ENCODE measurements at places on chromosomes 2 and 18.

DNA sequence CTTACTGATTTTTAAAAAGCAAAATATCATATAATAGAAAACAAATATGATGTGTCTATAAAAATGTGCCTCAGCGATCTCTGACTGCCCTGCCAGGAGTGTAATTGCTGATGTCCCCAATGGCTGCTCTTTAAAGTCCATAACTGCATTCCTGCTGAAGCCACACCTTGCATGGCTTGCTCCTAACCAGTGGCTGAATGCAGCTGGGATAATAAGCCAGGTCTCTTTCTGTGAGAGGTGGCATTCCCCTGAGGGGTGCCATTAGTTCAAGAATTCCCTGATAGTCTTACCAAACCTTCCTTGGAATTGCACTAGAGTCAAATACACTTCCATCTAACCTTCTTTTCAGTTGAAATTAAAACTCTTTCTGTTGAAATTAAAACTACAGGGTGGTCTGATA is 125.8 kb upstream of the ZNF804A start:
- no peak for DNase-seq

- no peak for DNase-seq
Measured at GRCh38 chr2:111167076-111167862, 46.6 kb downstream of the BCL2L11 start.

GRCh38 chr2:109109342-109109741 is 19.7 kb upstream of the SH3RF3 start:
- DNase-seq = no peak

DNA sequence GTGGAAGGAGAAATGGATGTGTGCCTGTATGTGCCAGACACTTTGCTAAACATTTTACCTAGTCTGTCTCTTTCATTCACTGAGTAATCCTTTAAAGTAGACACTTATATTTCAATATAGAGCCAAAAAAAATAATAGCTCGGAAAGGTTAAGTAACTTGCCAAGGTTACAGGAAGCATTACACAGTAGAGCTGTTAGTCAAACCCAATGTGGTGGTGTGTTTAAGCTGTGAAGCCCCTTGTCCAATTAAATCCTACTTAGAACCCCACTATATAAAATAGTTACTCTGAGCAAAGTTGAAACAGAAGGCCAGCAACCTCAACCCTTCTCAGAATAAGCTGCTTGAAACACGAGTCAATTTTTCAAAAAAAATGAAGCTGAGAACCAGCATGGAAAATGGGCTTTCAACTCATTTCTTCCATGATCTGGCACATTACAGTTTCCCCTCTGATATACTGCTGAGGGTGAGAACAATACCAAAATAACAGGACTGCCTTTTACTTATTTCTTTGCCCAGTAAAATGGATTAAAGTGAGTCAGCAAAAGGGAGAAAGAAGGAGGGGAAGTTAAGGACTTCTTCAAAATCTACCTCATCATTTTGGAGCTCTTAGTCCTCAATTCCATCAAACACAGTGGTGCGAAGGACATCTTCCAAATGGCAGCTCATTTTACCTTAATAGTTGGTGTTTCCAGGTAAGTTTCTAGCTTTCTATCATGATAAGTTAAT is 7.9 kb downstream of the RDH14 start:
- no peak for DNase-seq

- DNase-seq = no peak
Measured at GRCh38 chr2:203077451-203077850, 62.8 kb downstream of the NBEAL1 start.

GRCh38 chr2:146240391-146240790 is 1604.4 kb upstream of the ACVR2A start:
- DNase-seq = no peak

- DNase-seq = no peak
Measured at GRCh38 chr2:152330235-152330866, 4.6 kb upstream of the FMNL2 start.

DNA sequence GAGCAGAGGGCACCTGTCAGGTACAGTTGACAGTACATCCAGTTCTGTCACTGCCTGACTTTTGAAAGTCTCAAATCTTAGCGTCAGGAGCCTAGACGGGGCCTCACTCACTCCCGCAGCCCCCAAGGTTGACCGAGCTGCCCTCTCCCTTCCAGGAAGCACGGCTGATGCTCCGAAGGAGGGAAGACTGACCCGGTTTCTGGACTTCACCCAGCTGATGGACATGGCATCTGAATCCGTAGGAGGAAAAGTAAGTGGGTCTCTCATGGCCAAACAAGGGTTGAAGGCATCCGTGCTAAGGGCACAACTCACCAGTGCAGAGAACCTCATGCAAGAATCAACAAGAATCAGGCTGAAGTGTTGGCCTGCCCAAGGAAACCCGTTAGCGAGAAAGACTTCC is 12.9 kb downstream of the ALLC start:
- no peak for DNase-seq
